ENCODE measurements at places on chromosomes 4 and X.

DNA sequence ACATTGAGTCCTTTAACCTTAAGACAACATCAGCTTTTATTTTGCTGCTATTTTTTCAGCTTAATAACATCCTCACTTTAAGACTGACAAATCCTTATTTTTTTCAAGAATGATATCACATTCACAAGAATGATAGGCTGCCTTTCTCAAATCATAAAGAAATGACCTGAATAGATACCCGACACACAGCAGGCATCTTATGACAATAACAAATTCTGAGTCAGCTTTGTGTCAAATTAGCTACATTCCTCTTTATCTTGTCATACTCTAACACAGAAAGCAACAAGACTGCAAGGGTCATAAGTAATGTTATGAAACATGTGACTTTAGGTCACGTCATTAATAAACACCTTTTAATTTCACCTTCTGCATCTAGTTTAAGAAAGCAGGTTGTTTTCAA lies 2387.6 kb downstream of the PCDH7 start:
- H3K36me3 ChIP-seq, result no peaks in the 10 kb centered on the region
- no peak overlapping the region for H3K4me3 ChIP-seq
- no peaks in the 10 kb centered on the region for H3K4me1 ChIP-seq
- DNase-seq, result no peak

GRCh38 chr4:78424461-78424860 lies 127.1 kb upstream of the ANXA3 start:
- H3K4me3 ChIP-seq, result no peak overlapping the region
- H3K36me3 ChIP-seq, result no peaks in the 10 kb centered on the region
- no peaks in the 10 kb centered on the region for H3K27me3 ChIP-seq
- no peaks in the 10 kb centered on the region for H3K4me1 ChIP-seq

GRCh38 chrX:132433001-132433400 lies 55.8 kb downstream of the MBNL3 start:
- no peaks in the 10 kb centered on the region for H3K4me1 ChIP-seq
- H3K36me3 ChIP-seq, result no peaks in the 10 kb centered on the region
- H3K4me3 ChIP-seq, result no peak overlapping the region
- no peak for DNase-seq
- no peaks in the 10 kb centered on the region for H3K27me3 ChIP-seq

- peaks cover 19% of the 10 kb centered on the region for H3K4me1 ChIP-seq
- H3K4me3 ChIP-seq, result no peak overlapping the region
- peaks cover 9% of the 10 kb centered on the region for H3K27me3 ChIP-seq
- H3K36me3 ChIP-seq, result no peaks in the 10 kb centered on the region
Measured at GRCh38 chr4:148448141-148448540, 5.9 kb upstream of the NR3C2 start.

- H3K27ac ChIP-seq, result no peak overlapping the region
- peaks cover 3% of the 10 kb centered on the region for H3K4me1 ChIP-seq
- no peak for DNase-seq
- no peaks in the 10 kb centered on the region for H3K27me3 ChIP-seq
- H3K4me3 ChIP-seq, result no peak overlapping the region
Measured at GRCh38 chr4:88799900-88800299, 102.3 kb upstream of the NAP1L5 start.

All from natural killer cell (primary cell).